Fibroblast of skin of right biceps (primary cell): ENCODE measurements at places on chromosomes 5 and 9.

DNA sequence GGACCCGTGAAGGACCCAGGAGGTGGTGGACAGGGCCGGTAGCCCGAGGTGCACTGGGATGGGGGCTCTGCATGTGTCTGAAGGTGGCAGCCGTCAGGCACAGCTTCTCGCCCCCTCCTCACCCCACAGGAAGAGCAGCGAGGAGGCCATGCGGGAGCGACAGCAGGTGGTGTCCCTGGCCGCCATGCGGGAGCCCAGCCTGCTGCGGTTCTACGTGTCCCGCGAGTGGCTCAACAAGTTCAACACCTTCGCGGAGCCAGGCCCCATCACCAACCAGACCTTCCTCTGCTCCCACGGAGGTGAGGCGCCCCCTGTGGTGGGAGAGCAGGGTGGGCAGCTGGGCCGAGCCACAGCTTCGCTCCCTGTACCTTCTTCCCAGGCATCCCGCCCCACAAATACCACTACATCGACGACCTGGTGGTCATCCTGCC, 39.9 kb downstream of the USP20 start:
- no peak for DNase-seq

- peak; percentile 77 for DNase-seq
Measured at GRCh38 chr5:143916451-143916850, 104.5 kb downstream of the HMHB1 start.

- no peak for DNase-seq
Measured at GRCh38 chr5:109354761-109355160, 55.0 kb downstream of the PJA2 start.

- DNase-seq = peak; percentile 69
Measured at GRCh38 chr5:107671742-107672210, 1.0 kb upstream of the EFNA5 start.

GRCh38 chr9:70635790-70636189, 221.3 kb upstream of the KLF9 start:
- DNase-seq = no peak

GRCh38 chr5:103973669-103974068, 411.1 kb upstream of the NUDT12 start:
- DNase-seq = no peak

DNA sequence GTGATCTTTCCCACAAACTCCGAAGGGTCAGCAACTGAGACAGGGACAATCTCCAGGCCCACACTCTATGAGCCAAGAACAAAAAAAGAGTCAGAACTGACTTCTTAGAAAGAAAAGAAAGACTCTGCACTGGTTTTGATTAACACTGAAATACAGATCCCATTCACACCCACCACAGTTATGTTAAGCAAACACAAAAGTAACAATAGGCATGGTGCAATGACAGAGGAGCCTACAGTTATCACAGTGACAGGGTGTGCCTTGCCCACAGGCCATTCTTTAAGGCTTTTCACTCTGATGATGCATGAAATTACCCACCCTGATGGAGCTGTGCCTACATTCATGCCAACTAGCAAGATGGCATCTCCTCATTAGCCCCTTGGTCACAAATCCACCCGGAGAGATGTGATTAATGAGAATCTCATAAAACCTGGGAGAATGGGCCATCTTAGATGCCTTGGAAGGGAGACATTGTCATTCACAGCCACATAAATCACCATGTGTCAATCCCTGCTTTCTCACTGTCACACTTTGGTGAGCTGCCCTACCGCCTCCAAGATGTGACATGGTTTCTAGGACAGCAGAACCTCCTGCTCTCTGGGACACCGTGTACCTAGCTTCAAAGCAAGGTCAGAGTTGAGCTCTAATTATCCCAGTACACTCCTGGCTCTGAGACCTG, 27.6 kb upstream of the FSTL4 start:
- no peak for DNase-seq

DNA sequence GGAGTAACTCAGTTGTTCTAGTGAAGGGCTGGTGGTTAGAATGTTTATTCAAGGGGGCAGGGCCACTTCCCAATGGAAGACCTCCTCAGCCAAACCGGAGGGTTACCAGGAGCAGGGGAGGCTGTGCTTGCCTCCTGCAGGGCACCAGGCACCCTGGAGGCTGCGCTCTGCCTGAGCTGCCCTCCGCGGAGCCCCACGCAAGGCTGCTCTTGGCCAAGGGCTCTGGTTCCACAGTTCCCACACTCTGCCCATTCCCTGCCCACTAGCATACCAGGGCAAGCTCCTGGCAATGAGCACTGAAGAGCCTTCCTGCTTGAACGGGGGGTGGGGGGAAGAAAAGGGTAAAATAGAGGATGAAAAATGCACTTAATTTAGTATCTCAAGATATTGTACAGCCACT, 35.5 kb upstream of the PTCH1 start:
- DNase-seq = no peak

- no peak for DNase-seq
Measured at GRCh38 chr9:6239694-6240093, 24.1 kb downstream of the IL33 start.

DNA sequence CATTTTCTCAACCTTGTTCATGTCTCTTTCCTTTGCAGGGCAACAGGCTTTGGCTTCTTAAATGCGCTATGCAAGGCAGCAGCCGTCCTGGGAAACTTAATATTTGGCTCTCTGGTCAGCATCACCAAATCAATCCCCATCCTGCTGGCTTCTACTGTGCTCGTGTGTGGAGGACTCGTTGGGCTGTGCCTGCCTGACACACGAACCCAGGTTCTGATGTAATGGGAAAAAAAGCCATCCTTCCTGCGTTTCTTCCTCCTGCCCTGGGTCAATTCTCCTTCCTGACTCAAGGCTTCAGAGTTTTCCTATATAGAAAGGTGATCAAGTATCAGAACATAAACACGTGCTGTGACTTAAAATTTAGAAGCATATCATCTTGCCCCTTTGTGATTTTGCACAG, 77.8 kb upstream of the IQGAP2 start:
- no peak for DNase-seq

GRCh38 chr9:87594194-87594593, 96.5 kb downstream of the DAPK1 start:
- peak; percentile 46 for DNase-seq

DNA sequence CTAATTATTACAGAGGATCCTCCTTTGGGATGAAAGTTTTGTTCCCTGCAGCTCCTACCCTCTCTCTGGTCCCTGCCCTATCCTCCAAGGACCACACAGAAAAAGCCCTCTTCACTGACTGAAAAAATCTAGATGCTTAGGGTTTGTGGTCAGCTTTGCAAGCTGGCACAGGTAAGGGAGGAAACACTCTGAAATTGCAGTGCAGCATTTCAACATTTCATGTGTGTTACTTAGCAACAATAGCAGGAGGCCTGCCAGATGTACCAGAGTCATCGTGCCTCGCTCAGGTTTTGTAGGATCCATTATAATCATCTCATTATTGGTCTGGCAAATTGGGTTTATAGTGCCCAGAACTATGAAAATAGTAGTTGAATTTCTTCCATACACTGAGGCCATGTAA, 109.5 kb downstream of the PALM2AKAP2 start:
- DNase-seq = no peak

- peak; percentile 81 for DNase-seq
Measured at GRCh38 chr9:104279535-104280177, 185.5 kb downstream of the SMC2 start.

DNA sequence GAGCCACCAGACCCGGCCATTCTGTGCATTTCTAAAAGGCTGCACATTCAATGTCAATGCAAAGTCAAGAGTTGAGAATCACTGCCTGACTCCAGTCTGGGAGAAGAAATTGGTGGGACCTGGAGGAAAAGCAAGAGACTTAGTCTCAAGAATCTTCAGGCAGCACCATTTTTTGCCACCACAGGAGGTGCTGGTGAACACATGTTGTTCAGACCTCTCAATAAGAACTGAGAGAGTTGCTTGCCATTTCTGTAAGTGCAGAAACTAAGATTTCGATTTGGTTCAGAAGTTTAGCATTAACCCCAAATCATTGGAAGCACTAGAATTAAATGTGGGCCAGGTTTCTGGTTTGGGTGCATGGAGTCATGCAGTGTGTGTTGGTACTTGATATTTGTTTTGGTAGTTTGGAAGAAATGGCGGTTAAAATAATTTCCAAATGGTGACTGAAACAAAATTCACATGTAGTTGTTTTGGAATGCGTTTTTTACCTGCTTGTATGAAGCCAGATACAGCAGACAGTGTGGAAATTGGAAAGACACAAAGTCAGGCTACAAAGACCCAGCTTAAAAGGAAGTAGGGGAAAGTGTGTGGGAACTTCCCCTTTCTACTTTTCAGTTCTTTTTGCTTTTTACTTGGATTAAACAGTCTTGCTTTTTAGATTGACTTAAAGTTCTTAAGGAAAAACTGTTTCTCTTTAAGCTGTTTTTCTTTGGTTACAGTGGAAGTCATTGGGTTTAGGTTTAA, 20.4 kb downstream of the PDE8B start:
- no peak for DNase-seq

DNA sequence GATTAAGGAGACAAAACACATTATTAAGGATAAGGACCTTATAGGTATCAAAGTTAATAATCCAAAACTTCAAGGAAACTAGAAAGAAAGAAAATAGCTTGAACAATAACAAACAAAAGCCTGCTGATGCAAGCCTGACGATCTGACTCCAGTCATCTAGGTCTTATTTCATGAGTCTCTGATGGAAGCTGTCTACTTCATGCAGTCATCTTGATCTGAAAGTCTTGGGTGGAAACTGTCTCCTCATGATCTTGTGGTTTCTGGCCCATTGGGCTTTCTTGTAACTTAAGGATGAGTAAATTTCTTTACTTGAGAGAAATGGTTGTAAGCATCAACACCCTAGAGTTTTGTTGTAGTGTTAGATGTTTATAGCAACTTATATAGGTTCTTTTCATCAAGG, 20.6 kb upstream of the PSIP1 start:
- no peak for DNase-seq

DNA sequence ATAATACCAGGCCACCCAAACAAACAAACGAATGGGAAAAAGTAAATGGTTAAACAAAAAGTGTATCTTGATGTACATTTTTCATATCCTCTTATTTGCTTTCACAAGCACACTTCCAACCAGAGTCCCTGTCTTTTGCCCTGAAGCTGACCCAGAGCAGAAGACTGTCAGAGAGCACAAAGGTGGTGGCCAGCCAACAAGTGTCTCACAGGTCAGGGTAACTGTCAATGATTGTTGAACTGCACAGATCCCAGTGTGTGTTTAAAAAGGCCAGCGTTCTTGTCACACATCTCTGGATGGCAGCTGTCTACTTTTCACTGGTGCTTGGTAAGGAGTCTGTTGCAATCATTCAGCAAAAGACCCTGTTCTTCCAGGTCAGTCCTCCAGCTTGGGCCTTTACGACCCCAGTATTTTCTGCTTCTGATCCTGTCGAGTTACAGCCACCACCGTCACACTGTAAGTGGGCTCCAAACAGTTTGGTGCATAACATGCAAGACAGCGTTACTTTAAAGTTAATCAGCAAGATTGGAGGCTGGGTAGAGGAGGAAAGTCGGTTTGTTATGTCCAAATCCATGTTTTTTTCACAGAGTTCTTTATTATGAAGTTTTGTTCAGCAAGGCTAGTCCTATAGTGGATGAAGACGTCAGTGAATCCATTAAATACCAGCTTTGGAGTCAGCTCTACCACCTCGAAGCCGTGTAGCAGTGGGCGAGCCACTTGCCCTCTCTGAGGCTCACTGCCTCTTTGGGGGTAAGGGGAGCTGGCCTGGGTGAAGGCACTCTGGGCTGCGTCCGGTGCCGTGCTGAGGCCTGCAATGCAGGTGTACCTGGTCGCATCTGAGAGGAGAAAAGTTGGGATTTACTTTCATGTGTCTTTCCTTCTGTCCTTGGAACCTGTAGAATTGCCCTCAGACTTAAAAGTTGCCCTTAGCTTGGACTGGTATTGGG, 265.7 kb downstream of the AOPEP start:
- DNase-seq = no peak

- DNase-seq = peak; percentile 80
Measured at GRCh38 chr9:108885643-108886348, 23.7 kb downstream of the ACTL7A start.

DNA sequence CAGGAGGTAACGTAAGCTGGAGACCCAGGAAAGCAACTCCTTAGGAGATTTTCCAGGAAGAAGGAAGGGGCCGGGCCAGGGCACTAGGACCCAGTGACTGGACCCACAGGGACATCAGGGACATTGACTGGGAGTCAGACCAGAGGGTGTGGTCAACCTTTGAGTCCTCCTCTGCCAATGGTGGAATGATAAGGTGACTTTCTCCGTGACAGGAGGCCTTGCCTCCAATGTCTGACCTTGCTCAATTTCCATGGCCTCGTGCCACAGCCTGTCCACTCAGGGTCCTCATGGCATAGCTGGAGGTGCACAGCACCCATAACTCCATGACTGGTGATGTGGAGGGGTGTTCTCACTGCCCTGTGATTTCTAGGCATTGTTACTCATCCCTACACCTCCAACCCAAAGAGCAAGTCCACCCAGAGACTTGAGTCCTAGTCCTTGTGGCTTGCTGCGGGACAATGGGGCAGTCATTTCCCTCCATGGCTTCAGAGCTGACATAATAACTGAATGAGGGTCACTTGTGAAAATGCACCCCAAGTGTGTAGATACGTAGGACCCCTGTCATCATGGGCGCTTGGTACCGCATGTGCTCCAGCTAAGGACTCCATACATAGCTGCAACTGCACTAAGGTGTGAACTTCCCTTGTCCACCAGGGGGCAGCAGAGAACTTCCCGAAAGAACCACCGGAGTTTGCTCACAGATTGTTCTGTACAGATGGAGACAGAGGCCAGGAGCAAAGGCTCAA, 4.1 kb upstream of the AMBP start:
- peak; percentile 83 for DNase-seq

- DNase-seq = peak; percentile 73
Measured at GRCh38 chr9:129401623-129402370, 219.1 kb downstream of the C9orf50 start.

DNA sequence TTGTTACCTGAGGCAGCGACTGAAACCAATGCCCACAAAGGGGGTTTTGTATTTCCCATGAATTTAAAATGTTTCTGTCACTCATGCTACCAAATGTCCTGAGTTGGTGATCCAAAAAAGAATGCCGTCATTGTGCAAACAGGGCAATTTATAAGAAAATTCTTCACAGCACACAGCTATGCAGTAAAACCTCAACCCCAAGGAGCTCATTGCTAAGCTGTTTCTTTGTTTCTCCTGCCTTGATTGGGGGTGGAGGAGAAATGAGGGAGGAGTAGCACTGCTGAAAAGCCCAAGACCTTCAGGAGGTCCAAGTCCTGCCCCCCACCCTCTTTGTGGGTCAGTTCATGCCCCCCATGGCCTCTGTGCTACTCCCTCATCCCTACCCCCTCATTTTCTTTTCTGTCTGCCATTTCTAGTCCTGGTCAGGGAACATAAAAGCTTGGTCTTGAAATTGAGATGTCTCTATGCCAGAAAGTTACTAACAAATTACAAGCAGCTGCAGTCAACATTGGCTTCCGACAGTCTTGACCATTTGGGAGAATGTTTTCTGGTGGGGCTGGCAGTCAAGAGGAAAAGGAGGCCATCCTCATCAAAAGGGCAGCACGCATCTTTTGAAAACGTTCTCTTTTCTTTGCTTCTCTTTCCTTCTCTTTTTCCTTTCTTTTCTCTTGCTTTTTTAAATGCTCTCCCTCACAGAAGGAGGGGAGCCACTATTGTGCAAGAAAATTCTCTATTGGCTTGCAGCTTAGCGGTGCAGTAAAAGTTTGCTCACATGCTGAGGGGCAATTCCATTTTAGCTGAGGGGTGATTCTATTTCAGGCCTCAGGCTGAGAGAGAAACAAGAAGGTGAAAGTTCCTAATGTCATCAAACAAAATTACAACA, 133.3 kb downstream of the GCNT1 start:
- peak; percentile 75 for DNase-seq

- peak; percentile 80 for DNase-seq
Measured at GRCh38 chr9:131701789-131702337, 38.0 kb downstream of the RAPGEF1 start.
